ENCODE measurements at places on chromosomes 1 and 21. TPM values are rescaled to one million over a fixed set of nuclear protein-coding genes. Genes with fewer than 3 reads are reported as not detected.

The OR14A2 gene
- not detected for total RNA-seq

The AKR7A3 gene
- 0.33 TPM for total RNA-seq

The NR1I3 gene
- not detected for total RNA-seq

The FCRL1 gene
- total RNA-seq, result not detected

DNA sequence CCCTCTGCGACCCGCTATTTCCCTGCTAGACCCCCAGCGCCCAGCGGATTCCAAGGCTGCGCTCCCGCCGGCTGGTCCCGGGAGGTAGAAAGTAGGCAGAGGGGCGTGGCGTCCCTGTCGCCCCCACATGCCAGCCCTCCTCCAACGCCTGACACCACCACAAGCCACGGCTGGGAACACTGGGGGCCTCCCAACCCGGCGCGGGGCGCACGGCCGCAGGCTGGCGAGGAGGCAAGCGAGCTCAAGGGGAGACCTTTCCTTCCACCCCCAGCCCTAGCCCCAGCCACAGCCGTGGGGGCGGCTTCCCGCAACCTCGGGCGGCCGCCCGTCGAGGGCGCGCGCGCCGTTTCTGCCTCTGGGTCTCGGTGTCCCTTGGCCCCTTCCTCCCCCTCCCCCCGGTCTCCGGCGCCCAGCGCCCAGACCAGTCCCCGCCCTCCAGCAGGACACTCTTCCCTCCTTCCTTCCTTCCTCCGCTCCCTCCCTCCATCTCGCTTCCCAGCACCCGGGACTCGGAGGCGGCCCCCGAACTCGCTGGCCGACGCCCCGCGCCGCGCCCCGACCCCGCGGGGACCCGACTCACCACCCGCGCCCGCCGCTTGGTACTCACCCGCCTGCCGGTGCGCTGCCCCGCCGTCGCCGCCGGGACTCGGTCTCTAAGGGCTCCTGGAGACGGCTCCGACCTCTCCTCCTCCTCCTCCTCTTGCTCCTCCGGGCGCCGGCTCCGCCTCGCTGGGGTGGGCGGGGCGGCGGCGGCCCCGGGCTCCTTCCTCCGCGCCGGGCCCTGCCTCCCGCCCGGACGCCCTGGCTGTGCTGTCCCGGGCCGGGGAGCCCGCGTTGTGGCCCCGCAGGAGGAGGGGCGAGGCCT lies at the start of gene GNG12:
Gene GNG12, minus strand, starts transcription at position 731 of the 865 bp plus-strand sequence. CDS start 125,781 bp downstream, outside the sequence.
- DNase-seq, result peak; percentile 80

GRCh38 chr1:213135572-213135971 lies 84.5 kb downstream of the RPS6KC1 start:
- DNase-seq, result peak; percentile 36

- DNase-seq, result no peak
These were observed 5.9 kb downstream of the IGSF8 start for GRCh38 chr1:160092366-160093068.

- no peak for DNase-seq
These were observed 22.2 kb upstream of the RAP1A start for GRCh38 chr1:111597426-111597825.

The TFF3 gene
- total RNA-seq, result not detected

DNA sequence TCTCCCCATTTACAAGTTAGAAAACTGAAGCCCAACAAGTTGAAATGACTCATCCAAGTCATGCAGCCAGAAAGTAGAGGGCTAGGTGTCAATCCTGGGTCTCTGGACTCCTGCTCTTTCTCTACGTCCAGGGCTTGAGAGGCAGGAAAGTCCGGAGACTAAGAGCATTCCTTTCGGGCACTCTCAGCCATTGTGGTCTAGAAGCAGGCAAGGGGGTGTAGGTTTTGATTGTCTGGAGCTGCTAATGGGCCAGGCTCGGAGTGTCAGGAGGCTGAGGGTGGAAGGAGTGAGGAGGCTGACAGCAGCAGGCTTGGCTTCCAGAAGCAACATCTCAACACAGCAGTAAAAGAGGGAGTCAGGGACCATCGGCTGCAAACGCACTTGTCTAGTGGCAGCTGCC lies 107.6 kb upstream of the KLHDC7A start:
- no peak for DNase-seq

The ZBED6 gene
- total RNA-seq, result 12.7 TPM

DNA sequence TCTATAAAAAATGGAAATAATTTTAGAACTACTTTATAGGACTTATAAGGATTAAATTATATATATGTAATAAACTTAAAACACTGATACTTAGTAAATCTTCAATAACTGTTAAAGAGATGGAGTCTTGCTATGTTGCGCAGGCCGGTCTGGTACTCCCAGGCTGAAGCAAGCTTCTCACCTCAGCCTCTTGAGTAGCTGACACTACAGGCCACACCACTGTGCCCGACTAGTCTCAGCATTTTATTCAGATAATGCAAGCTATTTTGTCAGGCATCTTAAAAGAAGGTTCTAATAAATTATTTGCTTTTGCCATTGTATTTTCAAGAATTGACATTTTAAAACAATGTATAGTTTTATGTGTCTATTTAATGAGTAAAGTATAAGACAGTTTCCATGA lies 20.8 kb downstream of the CNST start:
- no peak for DNase-seq

DNA sequence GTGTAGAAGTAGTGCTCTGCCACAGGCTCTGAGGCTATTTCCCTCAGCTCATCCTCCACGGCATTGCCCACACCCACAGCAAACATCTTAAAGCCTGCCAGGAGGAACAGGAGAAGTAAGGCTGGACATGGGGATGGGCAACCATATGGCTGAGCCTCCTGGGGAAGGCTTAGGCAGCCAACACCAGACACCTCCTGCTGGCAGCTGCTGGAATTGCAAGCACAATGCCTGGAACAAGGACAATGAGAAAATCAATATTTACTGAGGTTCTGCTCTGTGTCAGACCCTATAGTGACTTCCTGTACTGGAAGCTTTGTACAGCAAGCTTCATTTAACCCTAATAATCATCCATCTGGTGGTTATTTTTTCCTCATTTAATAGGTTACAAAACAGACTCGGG lies 8.2 kb downstream of the MATN1 start:
- no peak for DNase-seq

DNA sequence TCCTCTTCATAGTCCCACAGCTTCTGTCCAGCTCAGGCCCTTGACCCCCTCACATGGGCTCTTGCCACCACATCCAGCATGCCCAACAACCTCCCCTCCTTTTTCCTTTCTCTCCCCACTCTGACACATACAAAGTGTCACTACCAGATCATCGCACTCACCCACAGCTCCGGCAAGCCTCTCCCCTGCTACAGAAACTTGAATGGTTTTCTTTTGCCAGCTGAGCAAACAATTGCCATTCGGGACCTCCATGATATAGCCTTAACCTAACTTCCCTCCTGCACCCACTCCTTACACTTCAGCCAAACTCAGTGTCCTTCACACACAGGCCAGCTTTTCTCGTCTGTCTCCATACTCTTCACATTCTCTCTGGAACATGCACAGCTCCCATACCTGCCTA lies 43.3 kb downstream of the MAB21L3 start:
- no peak for DNase-seq

The NEK2 gene
- 0.26 TPM for total RNA-seq

DNA sequence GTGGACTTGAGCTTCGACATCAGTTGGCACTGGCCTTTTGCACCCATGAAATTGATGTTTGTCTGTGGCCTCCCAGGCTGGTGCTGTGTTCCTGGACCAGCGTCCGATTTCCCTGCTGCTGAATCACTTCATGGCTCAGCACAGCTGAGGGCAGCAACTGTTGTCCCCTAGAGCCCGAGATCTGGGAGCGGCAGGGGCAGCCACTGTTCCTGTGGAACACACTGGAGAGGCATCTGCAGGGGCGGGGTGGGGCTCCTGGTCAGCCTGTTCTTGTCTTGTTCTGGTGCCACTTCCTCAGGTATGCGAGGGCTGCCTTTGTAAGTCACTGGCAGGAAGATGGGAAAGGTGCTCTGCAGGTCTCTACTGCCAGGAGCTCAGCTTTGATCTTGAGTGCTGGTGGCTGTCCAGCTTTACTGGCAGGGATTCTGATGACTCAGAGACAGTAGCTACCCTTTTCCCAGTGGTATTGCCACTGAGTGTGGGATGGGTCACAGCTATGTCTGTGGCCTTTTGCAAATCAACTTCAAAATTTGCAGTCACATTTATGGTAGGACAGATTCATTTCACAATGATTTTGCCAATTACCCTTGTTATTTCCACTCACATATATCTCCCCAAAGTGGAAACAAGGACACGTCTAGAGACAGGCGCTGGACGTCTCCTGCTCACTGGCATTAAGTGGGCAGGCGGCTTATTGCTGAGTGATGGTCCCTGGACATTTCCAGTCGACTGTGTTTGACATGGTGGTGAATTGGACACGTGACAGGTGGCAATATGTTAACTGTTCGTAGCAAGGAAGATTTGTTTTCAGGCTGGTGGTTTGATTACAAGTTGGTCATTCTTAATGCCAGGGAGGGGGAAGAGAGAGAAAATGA lies 15.3 kb downstream of the AGPAT3 start:
- peak; percentile 41 for DNase-seq

- DNase-seq, result peak; percentile 94
These were observed 45.5 kb downstream of the SNRPE start for GRCh38 chr1:203906932-203907331.

The PLA2G2C gene
- not detected for total RNA-seq

DNA sequence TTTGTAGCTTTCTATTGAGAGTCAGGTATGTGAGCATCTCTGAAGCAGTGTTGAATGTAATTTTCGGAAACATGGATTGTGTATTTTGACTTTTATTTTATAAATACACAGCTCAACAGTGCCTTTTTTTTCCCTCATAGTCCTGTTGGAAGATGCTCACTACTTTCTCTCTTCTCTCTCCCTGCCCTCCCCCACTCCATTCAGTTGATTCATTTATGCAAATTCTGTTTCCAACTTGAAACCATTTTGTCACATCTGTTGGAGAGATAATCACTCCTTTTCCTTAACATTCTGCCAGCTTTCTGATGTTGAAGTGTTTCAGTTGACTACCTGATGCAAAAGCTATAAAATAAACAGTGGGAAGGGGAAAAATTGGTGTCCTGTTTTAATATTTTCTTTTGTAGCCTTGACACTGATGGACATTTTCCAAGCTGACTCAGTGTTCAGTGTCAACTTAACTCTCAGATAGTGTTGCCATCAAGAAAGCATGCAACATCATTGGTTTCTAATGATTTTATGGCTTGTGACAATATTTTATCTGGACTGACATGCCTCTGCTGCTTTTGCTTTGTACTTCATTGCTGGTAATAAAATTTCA lies 194.5 kb downstream of the HS2ST1 start:
- peak; percentile 22 for DNase-seq

The OR6K3 gene
- total RNA-seq, result not detected

GRCh38 chr1:90955769-90956168 lies 66.1 kb downstream of the ZNF644 start:
- no peak for DNase-seq

The FNDC5 gene
- total RNA-seq, result 1.0 TPM

- no peak for DNase-seq
These were observed 562.1 kb downstream of the NPHP4 start for GRCh38 chr1:5430136-5430535.

- DNase-seq, result no peak
These were observed 633 bp upstream of the RFX5 start for GRCh38 chr1:151347523-151348246.

DNA sequence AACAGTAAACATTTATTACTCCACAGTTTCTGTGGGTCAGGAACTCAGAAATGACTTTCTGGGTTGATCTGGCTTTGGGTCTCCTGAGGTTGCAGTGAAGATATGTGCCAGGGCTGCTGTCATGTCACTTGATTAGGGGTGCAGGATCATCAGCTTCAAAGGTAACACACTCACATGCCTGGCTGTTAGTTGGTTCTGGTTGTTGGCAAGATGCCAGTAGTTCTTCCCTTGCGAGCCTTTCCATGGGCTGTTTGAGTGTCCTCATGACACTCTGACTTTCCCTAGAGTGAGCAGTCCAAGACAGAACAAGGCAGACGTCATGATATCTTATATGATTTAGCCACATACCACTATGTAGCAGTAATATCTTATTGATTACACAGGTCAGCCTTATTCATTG lies 1.8 kb downstream of the SWT1 start:
- DNase-seq, result peak; percentile 2

The SPRR2D gene
- total RNA-seq, result not detected

DNA sequence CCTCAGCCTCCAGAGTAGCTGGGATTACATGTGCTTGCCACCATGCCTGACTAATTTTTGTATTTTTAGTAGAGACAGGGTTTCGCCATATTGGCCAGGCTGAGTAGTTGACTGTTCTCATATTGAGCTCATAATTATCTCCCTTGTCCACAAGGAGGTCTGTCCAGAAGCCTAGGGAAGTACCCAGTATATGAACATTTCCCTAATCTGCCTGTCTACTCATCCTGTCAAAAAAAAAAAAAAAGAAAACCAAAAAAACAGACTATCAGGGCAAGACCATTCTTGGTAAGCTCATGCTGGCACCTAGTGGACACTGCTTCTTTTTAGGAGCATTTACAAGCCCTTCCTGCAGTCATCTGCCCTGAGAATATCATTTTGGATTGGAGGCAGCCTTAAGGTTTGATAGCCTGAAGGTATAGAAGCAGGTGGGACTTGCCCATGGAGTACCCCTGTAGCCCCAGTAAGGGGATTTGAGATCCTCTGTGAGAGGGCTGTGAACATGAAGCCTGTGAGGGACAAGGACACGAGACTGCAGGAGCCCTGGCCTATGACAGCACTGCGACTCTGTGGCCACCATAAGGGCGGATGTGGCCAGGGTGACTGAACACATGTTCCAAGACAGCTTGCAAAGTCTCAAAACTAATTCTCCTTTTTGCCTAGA lies 10.8 kb upstream of the DUSP12 start:
- DNase-seq, result peak; percentile 74

The NBPF4 gene
- not detected for total RNA-seq

The LAMB3 gene
- 23.3 TPM for total RNA-seq

DNA sequence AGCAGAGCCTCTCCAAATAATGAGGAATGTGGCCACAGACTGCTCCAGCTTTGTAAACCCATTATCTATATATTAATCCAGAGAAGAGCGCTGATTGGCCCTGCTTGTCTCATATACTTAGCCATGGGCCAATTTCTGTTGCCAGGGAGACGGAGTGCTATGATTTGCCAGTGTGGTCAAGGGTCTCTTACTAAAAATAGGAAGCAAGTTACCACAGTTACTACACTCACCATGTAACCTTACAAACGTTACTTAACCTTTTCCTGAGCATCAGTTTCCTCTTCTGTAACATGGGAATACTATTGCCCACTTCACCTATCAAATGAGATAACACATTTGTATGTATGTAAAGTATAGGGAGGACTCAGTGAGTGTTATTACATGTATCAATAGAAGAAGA lies 7.7 kb upstream of the S100A2 start:
- peak; percentile 50 for DNase-seq

The PPIAL4G gene
- total RNA-seq, result not detected

The RHD gene
- total RNA-seq, result not detected

The UTP25 gene
- total RNA-seq, result 10.4 TPM

DNA sequence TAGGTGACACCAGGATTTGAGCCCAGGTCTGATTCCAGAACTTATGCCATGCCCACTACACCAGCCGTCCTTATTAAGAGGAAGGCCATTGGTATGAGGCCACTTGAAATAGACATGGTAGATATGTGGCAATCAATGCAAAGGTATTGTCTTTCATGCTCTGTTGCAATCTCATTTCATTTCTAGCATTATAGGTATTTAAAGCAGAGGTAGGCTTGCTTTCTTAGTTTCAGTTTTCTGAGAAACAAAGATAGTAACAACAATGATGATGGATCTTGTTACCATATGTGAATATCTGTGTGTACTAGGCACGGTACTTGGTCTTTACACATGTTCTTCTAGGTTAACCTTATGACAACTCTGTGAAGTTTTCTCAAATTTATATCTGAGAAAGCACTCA lies 113.1 kb downstream of the FGGY start:
- no peak for DNase-seq

- DNase-seq, result no peak
These were observed 200.9 kb downstream of the TM2D1 start for GRCh38 chr1:61523893-61524605.

- no peak for DNase-seq
These were observed 178.1 kb downstream of the AK5 start for GRCh38 chr1:77459881-77460280.
